AG10803 (cell line): ENCODE measurements at places on chromosomes 5 and 9.

DNA sequence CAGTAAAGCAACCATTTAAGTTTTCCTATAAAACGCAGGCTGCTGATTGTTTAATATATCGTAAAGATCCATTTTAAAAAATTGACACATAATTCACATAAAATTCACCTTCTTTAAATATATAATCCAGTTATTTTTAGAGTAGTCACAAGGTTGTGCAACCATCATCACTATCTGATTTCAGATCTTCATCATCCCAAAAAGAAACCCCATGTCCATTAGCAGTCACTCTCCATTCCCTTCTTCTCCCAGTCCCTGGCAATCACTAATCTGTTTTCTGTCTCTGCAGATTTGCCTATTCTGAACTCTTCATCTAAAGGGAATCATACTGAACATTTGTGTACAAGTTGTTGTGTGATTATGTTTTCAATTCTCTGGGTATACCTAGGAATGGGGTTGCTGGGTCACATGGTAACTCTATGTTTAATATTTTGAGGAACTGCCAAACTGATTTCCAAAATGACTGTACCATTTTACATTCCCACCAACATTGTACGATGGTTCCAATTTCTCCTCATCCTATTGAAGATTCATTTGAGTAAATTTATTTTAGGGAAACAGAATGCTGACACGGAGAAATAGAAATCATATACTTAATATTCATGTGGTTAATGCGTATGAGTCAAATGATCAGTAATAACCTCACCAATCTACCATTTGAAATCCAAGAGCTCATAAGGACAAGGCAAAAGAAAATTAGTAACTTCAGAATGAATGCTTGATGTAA is 57.8 kb upstream of the PLPP1 start:
- no peak for DNase-seq

DNA sequence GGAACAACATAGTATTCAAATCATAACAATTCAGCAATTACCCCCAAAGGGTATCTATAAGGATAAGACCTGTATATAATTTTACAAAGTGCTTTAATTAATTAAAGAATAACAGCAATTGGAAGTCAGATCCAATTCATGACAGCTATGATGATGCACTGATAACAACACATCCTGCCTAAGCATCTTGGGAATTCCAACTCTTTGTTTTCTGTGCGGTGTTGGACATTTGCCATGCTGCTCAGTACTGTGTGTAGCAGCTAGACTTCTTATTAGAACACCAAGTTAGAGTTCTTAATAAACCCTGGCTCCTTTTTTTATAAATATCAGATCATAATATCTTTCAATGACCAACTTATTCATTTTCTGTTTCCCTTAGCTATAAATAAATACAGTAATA is 209.0 kb downstream of the SEC61B start:
- DNase-seq = peak; percentile 38

GRCh38 chr5:79974886-79975285 is 16.2 kb downstream of the MTX3 start:
- peak; percentile 76 for DNase-seq

GRCh38 chr9:17130291-17130690 is 4.5 kb upstream of the CNTLN start:
- DNase-seq = no peak

GRCh38 chr5:80033513-80033912 is 1.6 kb upstream of the THBS4 start:
- DNase-seq = no peak

DNA sequence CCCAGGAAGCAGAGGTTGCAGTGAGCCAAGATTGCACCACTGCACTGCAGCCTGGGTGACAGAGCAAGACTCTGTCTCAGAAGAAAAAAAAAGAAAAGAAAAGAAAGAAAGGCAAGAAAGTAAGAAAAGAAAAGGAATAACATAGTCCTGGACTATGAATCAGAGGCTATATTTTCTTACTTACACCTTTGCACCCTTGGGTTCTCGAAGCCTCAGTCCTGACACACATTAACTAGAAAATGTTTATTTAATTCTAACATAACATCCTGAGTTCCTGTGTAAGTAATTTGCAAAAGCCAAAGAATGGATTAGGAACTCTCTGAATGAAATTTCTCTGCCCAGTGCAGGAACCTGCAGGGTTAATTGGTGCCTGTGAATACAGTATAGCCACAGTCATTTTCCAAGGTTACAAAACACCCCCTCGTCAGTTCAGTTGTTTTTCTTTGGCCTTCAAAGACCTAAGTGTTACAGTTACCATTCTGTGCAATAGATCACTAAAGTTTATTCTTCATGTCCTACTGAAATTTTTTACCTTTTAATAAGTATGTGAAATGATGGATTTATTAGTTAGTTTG is 147.6 kb downstream of the SV2C start:
- DNase-seq = no peak

DNA sequence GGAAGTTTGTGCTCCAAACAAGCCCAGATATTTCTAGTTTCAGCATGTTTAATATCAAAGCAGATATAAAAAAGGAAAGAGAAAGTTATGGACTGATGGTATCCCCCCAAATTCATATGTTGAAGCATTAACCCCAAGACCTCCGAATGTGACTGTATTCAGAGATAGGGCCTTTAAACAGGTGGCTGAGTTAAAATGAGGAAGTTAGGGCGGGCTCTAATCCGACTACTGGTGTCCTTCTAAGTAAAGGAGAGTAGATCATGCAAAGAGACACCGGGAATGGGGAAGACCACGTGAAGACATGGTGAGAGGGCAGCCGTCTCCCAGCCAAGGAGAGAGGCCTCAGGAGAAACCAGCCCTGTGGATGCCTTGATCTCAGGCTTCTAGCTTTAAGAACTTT is 324.1 kb upstream of the KIF2A start:
- DNase-seq = no peak

DNA sequence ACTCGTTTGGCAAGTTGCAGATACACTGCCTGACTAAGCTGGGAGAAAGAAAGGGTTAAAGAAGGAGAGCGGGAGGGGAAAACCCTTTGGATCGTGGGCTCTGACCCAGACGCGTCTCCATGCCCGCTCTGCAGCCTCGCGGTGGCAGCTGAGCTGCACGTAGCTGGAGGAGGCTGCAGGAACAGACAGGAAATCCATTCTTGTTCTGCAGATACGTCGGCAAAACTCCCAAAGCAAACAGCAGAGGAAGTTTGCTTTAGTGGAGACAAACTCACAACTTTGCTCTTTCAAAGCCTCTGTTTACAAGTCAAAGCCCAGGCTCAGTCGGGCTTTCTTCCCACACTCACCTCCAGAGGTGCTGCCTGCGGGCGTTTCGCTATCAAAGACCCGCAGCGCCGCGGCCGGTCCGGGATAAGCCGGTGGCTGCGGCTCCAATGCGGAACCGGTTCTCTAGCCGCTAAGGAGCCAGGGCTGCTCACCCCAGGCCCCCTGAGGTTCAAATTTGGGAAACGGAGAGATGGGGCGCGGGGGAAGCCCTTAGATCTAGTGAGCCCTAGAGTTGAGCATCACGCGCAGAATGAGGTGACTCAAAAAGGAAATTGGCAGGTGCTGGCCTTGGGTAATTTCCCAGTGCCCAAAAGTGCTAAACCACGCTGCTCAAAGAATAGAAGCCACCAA is 60.7 kb downstream of the MAT2B start:
- peak; percentile 28 for DNase-seq

- no peak for DNase-seq
These were observed 17.8 kb upstream of the BHMT start for GRCh38 chr5:79093762-79094161.

GRCh38 chr9:79600466-79600865 is 28.7 kb downstream of the TLE4 start:
- no peak for DNase-seq
